ENCODE measurements at places on chromosomes 5 and 9.
A peak's percentile ranks its signal among the peaks of the same experiment; 100 is the strongest.

GRCh38 chr9:110050925-110051355 is 157.0 kb downstream of the C9orf152 start:
- peak; percentile 58 for DNase-seq

GRCh38 chr5:37771731-37772130 is 68.1 kb downstream of the GDNF start:
- DNase-seq = no peak

DNA sequence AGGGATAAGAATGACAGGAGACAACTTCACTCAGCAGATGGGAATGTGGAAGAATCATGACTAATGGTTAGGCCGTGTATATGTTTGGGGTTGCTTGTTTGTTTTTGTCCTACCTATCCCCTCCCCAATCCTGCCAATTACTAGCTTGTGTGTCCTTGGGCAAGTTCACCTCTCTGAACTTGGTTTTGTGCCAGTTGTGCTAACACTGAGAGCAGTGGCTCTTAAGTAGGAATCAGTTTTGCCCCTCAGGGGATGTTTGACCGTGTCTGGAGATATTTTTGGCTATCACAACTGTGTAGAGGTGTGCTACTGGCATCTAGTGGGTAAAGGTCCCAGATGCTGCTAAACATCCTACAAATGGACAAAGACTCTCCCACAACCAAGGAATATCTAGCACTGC is 287.0 kb downstream of the DMRT2 start:
- no peak for DNase-seq

DNA sequence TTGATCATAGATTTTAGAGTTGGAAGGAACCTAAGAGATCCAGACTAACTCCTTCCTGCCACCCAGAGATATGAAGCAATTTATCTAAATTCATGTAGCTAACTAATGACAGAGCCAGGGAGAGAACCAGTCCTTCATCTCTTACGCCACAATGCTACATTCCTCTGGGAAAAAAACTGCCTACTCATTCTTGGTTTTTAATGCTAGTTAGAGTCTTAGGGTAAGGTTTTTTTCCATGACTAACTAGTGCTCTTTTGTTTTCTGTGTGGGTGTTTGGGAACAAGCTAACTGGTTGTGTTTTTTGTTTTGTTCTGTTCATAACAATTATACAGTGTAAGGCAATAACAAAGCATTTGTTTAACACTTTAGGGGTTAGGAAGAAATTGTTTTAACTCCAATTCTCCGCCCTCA is 52.4 kb downstream of the SLC44A1 start:
- DNase-seq = no peak

GRCh38 chr5:40958811-40959210 is 49.5 kb downstream of the C7 start:
- DNase-seq = no peak

DNA sequence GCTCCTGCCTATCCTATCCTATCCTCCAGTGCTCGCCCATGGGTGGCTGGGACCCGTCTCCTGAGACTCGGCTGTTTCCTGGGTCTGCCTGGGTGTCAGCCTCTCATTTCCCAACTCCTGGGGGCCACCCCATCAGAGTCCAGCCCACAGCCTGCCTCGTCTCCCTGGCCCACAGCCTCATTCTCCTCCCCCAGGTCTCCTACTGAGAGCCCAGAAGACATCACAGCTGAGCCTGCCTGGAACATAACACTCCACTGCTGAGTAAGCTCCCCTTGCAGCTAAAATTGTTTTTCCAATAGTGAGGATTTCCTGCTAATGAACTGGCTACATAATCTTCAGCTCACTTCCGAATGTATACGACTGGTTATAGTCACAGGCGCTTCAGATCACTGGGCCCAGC is 95.3 kb downstream of the TTLL11 start:
- no peak for DNase-seq
